ENCODE measurements at places on chromosomes 6 and 20.
A peak's percentile ranks its signal among the peaks of the same experiment; 100 is the strongest.

DNA sequence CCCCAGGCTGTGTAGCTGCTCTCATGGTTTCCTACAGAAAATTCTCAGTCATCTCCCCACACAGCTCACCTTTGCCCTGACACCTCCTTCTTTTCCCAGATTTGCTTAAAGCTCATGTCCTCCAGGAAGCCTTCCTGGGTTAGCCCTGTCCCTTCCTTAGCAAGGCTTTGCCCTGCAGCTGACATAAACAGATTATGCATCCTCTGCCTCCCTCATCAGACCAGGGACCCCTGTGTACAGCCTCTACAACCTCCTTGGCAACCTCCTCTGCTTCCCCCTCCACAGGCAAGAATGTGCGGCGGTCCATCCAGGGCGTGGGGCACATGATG, 39.8 kb downstream of the UQCC2 start:
- DNase-seq = no peak

DNA sequence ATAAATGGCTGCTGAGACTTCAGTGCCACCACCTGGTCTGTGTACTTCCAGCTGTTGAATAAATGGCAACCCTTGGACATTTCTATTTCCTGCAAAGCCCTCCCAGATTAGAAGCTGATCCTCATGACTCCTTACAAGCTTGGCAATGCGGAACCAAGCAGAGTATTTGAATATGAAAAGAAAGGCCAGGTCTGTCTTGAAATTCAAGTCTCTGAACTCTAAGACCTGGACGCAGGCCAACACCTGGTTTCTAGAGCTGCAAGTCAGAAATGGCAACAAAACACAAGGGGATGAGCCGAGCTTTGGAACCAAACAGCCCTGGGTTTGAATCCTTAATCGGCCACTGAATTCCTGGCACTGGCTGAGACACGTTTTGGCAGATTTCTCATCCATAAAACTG, 353.4 kb downstream of the PTPRT start:
- no peak for DNase-seq

- DNase-seq = no peak
Measured at GRCh38 chr6:142356201-142356883, 54.5 kb downstream of the ADGRG6 start.

DNA sequence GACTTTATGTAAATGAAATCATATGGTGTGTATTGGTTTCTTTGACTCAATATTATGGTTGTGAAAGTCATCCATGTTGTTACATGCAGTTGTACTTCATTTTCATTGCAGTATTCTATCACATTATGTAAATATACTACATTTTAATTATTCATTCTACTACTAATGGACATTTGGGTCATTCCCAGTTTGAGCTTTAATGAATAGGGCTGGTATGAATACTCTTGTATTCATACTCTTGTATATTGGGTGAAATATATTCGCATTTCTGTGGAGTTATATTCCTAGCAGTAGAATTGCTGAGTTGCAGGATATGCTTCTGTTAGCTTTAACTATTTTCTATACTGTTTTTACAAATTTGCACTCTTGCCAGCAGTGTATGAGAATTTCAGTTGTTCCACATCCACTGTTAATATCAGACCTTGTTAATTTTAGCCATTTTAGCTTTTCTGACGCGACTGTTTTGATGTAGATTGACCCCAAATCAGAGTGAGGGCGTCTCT, 944.3 kb downstream of the KIF16B start:
- DNase-seq = no peak

DNA sequence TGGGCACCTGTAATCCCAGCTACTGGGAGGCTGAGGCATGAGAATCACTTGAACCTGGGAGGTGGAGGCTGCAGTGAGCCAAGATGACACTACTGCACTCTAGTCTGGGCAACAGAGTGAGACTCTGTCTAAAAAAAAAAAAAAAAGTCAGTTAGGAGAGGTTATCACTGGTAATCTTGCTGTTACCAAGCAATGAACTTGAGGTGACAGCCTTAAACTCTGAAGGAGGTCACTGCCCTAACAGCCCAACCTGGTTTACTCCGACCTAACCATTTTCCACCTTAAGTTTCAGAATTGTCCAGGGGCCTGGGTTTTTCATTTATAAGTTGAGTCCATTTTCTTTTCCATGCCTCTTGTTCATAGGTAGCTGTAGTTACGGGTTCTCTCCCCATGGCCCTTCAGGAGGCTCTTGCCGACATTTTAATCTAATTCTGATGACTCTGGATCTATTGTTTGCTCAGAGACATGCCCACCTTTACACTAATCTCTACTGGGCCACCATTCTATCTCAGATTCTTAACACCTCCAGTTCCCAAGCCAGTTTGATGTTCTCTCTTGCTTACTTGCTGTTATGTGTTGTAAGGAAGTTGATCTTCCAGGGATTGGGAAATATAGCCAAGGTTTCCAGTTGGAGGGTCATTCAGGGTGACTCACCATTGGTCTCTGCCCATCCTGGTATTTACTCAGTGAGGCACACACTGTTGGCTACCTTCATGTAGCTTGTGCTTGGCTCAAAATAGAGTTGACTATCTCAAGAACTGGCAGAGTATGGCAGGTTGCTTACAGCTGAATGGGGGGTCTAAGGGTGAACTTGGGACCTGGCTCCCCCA, 29.1 kb downstream of the SHLD1 start:
- DNase-seq = no peak

DNA sequence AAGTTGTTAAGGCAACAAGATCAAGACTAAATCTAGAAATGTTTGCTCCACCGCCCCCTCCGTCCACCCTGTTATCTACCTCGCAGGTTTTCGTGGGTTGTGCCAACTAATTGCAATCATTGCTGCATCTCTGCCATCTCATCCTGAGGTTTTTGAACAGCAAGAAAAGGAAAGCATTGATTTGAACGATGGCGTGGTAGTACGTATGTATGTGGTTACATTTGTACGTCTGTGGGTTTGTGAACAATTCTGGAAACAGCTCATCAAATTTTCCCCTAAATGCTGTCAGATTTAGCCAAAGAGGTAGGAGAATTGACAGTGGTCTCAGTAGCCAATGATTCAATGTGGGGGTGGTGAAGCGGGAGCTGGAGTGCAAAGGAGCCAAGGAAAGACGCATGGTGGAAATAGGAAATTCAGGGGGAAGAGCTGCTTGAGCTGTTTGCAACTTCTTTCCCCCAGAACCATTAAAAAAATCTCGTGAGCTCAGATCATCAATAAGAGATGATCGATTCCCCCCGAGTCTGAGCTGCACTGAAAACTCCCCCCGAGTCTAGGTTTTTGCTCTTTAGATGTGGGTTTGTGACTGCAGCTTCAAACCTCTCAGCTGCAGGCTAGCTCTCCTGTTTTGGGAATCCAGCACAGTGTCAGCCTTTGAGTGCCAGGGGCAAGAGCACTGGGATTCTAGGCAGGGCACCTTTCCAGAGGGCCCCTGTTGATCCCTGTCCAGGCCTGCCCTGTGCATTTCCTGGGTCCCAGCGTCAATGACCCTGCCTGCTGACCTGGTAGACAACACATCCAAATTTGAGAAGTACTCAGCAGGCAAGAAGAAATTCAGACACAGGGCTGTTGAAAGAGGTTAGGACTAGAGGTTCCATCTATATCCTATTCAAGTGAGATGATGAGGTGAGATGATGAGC, 72.6 kb upstream of the LY86 start:
- no peak for DNase-seq

- peak; percentile 37 for DNase-seq
Measured at GRCh38 chr6:151675746-151676459, 131.6 kb upstream of the ESR1 start.

- DNase-seq = no peak
Measured at GRCh38 chr6:35786810-35787209, 6.0 kb downstream of the CLPSL1 start.

GRCh38 chr6:127177923-127178231, 59.4 kb downstream of the RSPO3 start:
- DNase-seq = no peak

GRCh38 chr6:132391391-132392269, 9.6 kb downstream of the MOXD1 start:
- DNase-seq = no peak

GRCh38 chr6:10964684-10965083, 77.8 kb downstream of the SYCP2L start:
- no peak for DNase-seq

DNA sequence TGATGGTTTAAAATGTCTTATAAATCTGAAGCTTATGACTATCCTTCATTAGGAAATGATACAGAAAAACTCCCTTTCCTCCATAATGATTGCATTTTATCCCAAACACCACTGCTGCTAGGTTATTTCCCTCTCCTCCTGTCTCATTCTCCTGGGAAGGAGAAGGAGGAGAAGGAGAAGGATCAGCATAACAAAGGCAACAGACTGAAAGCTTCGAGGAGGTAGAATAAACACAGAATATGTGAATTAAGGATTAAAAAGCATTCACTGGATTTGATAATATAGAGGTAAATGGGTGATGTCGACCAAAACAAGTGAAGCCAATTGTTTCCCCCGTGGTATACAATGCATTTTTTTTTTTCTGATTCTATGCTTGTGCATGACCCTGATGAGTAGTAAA, 82.0 kb downstream of the WASF1 start:
- no peak for DNase-seq

DNA sequence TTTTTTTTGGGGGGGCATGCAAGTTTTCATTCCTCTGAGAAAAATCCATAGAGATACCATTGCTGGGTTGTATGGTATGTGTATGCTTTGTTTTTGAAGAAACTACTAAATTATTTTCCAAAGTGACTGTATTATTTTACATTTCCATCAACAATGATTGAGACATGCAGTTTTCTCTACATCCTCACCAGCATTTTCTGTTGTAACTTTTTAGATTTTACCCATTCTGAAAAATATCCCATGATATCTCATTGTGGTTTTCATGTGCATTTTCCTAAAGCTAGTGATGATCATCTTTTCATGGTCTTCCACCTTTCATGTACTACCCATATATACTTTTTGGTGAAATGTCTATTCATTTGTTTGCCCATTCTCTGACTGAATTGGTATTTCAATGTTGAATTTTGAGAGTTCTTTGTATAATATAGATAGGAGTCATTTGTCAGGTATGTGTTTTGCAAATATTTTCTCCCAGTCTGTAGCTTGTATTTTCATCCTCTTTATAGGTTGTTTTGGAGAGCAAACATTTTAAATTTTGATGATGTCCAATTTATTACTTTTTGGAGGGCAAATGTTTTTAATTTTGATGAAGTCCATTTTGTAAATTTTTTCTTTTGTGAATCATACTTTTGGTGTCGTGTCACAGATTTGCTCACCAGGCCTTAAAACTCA, 827.5 kb upstream of the CITED2 start:
- DNase-seq = no peak

DNA sequence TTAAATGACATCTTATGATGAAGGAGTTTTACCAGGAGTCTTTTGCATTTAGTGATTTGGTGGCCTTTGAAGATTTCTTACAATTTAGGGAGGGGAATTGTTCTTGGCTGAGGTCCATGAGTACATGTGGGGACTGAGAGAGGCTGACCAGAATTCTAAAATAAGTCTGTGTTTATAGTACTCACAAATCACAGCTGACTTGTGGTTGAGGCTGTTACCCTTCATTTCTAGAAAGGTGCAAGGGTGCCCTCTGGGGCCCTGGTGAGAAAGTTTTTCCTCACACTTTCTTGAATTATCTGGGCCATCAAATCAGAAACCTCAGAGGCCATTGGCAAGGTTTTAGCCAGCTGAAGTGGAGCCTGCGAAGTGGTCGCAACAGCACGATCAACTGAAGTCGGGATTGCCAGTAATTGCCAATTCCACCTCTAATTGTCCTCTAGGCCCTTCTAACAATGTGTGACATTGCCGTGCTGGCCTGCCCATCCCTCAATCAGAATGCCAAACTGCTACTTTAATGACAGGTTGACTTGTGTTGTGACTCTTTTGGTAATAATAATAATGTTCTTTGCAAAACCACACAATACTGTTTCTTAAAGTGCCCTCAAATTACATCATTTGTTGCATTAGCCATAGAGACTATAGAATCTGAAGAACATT, 221.6 kb downstream of the OGFRL1 start:
- no peak for DNase-seq

GRCh38 chr20:5469111-5469510, 152.4 kb upstream of the PROKR2 start:
- DNase-seq = no peak

DNA sequence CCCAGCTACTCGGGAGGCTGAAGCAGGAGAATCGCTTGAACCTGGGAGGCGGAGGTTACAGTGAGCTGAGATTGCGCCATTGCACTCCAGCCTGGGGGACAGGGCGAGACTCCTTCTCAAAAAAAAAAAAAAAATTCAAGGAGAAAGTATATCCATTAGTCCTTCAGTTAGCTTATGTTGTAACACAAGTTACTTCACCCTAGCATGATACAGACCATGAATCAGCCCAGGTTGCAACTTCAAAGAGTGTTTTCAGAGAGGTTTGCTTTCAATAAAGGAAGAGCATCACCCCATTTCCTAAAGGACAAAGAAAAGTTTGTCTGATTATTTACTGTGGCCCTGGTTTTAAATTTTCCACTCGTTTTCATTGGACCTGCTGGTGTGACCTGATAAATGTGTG, 73.0 kb downstream of the SERAC1 start:
- DNase-seq = no peak

DNA sequence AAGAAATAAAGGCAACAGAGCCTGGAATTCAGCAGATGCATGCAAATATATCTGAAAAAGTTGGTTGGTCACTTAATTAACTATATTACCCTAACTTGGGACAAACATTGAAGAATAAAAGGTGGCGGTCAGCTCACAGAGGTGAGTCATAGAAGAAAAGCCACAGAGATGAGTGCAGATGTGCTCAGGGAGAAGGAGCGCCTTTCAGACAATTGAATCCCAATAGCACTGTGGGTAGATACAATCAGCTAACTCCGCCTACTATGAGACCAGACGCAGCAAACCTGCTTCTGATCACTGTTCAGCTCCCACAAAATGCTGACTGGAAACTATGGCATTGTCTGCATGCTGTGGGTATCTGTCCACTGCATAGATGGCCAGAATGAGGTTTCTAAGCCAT, 447.8 kb downstream of the PTPRT start:
- no peak for DNase-seq

DNA sequence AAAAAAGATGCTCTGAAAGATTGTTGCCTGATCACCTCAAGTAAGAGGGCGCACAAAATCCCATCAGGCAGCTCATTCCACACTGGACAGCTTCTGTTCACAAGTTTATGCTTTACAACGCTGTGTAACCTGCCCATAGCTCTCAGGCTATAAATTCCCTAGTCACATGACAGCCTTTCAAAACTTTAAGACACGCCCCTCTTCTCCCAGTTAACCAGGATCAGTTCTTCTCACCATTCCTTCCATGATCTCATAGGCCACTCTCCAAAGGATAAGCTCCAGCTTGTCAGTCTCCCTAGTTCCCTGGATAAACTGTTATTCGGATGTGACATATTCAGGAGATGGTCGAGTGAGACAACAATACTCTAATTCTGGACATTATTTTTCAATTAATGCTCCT, 15.0 kb downstream of the ADNP start:
- DNase-seq = no peak

- DNase-seq = no peak
Measured at GRCh38 chr6:155121294-155121693, 126.2 kb downstream of the TIAM2 start.

DNA sequence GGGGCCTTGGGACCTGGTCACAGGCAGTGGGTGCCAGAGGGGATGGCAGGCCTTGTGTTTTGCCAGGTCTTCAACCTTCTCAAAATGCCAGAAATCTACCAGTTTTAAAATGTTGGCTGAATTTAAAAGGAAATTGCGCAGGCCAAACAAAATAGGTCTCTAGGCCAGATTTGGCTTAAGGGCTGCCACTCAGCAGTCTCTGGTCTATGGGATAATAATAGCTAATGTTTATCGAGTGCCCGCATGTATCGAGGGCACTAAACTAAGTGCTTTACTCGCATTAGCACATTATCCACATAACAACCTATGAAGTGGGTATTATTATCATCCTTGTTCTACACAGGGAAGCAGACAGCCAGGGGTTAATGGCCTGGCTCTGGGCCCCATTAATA, 11.0 kb downstream of the E2F3 start:
- DNase-seq = no peak
